ENCODE measurements at places on chromosomes 11 and 22. TPM values are rescaled to one million over a fixed set of nuclear protein-coding genes. Genes with fewer than 3 reads are reported as not detected.

Gene ASCL2
- total RNA-seq, result not detected

Gene DEUP1
- total RNA-seq, result not detected

Gene PHETA2
- total RNA-seq, result 0.07 TPM

Gene OR51I1
- total RNA-seq, result not detected

Gene ABCC8
- total RNA-seq, result not detected

Gene CCDC81
- 0.15 TPM for total RNA-seq

Gene CNIH2
- 0.18 TPM for total RNA-seq

Gene TPBGL
- not detected for total RNA-seq

DNA sequence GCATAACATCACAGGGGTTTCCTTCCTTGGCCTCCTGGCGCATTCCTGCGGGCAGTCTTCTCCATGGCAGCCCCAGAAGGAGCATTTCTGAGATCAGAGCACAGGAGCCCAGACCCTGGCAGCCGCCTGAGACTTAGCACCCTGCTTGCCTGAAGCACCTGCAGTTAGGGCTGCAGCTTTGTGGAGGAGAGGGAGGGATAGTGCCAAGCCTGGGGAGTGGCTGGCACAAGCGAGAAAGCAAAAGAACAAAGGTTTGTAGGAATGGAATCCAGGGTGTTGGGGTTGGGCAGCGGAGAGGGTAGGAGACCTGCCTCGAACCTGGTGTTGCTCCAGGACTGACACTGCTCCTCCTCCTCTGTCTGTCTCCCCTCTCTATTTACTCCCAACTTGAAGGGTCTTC is 66.9 kb downstream of the SCN3B start:
- no peak for DNase-seq

DNA sequence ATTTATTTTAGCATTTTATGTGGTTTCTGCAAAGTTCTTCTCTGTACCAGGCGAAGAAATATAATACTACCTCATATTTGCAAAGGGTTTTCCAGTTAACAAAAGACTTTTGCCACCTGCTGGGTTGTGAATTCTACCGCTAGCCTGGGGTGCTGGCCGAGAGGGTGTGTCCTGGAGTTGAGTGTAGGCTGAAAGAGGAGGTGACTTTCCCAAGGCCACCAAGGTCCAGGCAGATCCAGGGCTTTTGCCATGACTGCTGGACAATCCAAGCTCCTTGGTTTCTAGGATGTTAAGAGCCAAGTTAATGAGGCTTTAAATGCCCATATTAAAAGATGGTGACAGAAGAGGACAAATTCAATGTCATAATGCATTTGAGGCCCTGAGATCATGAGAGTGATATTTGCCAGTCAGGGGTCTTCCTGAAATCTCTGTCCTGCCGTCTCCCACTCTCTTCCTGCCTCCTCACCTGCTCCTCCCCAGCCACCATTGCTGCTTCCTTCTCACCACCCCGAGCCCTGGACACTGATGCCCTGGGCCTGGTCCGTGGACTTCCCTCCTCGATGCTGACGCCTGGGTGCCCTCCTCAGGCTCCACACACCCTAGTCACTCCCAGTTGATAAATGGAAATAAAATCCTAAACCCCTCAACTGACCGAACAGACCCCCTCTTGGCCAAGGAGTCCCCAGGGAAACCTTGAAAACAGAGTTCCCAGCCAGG is 825.6 kb downstream of the TBC1D22A start:
- no peak for DNase-seq

DNA sequence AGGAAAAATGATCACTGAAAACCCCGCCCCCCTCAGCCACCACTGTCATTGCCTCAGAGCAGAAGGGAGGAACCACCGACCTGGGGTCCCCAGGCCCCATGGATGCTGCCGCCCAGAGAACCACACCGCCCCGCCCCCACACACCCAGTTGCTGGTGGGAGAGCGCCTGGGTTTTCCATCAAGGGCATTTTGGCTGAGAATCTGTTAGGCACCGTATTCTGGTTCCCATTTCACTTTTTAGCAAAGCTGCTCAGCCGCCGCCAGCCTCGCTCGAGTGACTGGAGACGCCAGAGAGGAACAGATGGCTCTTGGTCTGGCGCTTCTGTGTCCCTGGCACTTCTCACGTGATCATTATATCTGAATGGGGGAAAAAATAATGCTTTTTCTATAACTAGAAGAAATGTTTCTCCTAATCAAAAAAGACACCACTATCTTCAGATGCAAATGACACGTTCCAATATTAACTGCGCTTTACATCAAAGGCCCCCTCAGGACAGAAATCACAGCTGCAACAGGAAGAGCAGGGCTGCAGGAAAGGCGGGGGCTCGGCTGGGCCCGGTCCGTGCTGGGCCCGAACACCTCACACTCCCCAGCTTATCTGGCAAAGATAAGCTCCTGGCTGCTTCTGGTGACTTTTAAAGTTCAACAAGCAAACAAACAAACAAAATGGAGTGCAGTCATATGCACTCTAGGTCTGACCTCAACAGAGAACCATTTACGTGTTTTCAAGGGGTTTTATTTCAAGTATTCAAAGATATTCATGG is 149.8 kb downstream of the MPPED1 start:
- DNase-seq, result no peak

DNA sequence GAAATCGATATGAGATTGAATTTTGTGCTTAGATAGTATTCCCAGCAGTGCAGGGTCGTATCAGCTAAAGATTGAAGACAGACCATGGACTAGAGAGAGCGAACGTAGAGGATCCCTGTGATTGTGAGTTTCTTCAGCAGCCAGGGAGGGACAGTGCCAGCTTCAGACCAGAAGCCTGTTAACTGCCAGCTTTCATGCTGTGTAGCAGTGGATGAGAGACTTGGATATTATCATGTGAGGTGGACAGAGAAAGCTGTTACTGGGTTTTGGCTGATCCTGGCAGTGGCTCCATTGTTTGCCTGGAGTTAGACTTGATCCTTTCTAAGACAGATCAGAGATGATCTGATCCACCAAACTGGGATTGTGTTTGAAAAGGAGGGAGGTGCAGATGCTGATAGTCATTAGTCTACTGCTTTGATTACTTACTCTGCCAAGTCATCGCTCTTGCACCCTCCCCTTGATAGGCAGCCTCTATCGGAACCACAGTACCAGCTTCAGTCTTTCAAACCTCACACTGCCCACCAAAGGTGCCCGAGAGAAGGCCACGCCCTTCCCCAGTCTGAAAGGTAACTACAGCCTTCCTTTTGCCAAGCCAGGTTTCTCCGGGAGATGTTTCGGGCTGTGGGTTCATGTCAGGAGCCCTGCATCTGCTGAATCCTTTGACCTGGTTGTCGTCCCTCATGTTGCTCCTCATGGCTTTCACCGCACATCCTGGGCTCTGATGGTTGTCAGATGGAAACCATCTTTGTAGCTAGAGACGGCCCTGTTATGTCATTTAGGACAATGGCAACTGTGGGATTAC is 16.2 kb downstream of the MADD start:
- DNase-seq, result no peak

- peak; percentile 36 for DNase-seq
These were observed 67.7 kb downstream of the BCL2L13 start for GRCh38 chr22:17705951-17706900.

- no peak for DNase-seq
These were observed 265.4 kb upstream of the PLET1 start for GRCh38 chr11:112525844-112526590.

DNA sequence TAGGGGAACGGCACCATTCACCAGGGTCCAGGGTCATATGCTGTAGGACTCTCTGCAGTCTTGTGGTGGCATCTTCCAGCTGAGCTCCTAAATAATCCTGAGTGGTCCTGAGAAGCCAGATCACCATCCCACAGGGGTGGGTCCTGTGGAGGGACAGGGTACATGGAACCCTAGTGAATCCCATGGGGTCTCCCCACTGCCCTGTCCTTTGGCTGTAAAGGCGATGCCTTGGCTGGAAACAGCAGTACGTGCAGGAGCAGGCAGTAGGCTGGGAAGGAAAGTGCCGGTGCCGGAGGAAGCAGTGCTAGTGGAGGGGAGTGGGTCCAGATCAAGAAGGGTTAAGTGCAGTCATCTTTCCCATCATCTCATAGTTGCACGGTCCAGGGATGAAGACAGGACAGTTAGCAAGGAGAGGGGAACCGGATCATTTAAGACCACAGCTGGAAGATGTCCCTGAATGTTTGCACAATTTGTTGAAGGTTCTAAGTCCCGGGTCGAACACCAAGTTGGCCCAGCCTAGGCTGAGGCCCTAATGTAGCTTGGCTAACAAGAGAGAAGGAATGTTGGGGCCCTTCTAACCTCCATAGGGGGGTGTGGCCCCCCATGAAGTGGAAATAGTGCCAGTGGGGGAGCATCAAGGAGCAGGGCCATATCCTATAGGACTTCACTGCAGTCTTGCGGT is 18.1 kb downstream of the TSPAN32 start:
- no peak for DNase-seq

GRCh38 chr11:79077702-79078330 is 363.0 kb downstream of the TENM4 start:
- DNase-seq, result no peak

DNA sequence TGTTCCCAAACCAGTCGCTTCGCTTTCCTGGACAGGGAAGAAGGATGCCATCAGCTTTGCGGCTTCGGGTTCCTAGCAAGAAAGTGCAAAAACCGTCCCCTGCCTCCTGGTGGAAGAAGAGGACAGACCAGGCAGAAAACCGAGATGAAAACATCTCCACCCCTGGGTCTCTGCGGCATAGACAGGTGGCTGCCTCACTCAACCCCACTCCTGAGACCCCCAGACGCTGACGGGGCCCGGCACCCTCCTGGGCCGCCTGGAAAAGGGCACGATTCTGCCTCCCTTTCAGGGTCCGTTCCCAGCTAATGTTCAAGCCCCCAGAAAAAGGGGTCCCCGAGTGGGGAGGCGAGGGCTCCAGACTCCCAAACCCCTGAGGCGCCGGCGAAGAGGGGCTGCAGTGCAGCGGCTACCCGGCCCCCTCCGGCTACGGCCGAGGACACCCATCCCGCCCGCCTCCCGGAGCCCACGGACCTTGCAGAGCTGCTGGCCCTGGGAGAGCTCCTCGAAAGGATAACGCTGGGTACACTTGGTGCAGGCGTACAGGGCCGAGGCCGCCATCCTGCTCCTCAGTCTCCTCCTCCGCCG is 569 bp downstream of the FAM76B start:
- peak; percentile 30 for DNase-seq

DNA sequence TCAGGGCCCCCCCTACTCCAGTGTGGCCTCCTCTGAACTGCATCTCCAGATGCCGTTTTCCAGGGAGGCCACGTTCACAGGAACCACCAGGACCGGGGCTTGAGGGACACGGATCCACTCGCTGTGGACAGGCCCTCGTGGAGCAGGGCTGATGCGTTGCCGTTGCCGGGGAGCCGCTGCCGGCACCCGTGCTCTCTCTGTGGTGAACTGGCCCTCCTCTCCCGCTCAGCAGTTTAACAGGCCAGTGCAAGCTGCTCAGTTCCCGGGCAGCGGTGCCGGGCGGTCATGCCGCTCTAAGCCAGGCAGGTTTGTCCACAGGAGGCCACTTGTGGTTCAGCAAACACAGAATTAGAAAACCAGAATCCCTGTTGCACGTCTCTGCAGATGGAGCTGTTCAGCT is 301.6 kb downstream of the TBC1D22A start:
- DNase-seq, result no peak

DNA sequence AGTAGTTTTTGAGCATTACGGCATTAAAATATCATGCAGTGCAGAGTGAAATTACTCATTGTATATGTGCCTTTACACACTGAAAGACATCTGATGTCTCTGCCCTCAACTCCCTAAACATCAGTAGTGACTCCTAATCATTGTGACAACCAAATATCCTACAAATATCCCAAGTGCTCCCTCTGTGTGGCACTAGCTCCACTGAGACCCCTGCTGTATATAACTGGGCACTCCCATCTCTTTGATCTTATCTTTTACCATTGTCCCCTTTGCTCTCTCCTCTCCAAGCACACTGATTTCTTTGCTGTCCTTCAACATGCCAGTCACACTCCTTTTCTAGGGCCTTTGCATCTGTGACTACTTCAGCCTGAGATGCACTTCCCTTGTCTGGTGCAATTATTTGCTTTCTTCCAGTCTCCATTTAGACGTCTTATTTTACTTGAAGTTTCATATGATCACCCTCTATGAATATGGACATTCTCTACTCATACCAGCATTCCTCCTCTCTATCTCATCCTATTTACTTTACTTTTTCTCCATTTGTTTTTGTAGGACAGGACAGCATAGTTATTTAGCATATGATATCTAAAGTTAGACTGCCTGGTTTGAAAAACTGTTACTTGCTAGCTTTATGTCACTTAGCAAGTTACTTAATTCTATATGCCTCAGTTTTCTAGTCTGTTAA is 2.4 kb downstream of the SLC5A12 start:
- DNase-seq, result no peak

DNA sequence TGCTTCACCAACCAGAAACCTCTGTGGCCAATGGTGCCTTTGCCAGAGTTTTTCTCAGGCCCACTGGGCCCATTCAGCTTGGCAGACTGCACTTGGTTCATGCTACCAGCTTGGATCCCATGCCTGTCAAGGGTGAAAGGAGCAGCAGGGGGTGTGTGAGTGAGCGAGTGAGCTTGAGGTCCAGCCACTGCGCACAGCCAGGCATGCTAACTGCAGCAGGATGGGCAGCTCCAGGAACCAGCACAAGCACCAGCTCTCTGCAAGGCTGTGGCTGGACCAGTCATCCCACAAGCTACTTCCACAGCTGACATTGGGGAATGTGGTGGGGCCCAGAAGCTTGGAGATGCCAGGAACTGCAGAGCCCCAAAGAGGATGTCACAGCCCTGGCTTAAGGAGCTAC is 40.8 kb downstream of the DDIAS start:
- DNase-seq, result no peak

GRCh38 chr22:41405588-41405987 is 23.8 kb downstream of the TEF start:
- DNase-seq, result no peak

DNA sequence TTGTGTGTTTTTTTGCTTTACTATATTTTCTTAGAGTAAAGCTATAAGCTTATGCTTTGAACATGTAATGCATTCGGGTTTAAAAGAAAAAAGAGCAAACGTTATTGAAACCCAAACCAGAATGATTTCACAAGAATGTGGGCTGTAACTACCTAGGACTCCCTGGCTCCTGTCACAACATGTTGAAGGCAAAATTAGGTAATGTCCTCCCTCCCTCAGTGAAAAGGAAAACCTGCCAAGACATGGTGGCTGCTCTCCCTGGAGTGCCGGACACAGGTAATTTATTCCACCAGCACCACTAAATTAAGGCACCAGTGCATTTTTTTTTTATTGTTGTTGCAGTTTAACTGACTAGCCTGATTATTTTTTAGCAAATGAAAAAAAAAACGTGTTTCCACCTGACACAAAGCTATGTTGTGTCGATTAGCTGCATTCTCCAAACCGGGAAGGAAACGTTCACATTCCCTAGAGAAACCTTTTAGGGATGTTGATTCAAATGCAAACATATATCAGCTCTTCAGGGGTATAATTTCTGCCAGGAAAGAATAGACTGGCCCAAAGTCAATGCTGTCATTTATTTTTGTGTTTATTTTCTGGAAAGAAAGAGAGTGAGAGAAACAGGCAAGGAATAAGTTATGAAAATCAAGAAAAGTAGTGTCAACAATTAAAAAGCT is 134.6 kb downstream of the CCDC34 start:
- no peak for DNase-seq
